Uterus (tissue), 4 donors: ENCODE measurements at places on chromosomes 2 and 18.

GRCh38 chr18:64803471-64803870 lies 654.6 kb upstream of the LINC00305 start:
- no peak for DNase-seq

GRCh38 chr2:121237336-121237979 lies 47.5 kb downstream of the TFCP2L1 start:
- no peak for DNase-seq

- DNase-seq = no peak
Measured at GRCh38 chr2:229176136-229176535, 95.0 kb downstream of the PID1 start.

DNA sequence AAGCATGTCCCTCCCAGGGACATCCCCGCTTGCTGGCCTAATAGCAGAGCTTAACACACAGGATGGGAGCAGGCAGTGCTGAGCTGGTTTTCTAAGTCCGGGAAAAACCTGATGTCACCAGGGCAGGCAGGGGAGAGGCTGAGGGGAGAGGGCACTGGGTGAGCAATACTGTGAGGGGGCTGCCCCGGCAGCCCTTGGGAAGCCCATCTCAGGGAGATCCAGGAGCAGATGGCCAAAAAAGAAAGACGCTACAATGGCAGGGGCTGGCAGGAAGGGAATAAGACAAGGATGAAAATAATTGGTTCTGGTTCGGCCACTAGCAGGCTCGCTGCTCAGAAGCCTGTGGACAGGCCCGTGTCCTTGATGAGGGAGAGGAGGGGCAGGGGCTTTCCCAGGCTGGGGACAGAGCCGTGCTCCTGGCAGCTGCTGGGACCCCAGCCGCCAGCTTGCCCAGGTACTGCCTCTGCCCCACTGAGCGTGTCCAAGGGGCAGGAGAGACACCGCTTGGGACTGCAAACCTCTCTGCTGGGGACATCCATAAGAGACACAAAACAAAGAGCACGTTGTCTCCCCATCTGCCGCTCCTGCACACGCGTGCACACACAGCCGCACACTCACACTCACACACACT lies 30.2 kb downstream of the SMAD7 start:
- peak; percentile 9 for DNase-seq

DNA sequence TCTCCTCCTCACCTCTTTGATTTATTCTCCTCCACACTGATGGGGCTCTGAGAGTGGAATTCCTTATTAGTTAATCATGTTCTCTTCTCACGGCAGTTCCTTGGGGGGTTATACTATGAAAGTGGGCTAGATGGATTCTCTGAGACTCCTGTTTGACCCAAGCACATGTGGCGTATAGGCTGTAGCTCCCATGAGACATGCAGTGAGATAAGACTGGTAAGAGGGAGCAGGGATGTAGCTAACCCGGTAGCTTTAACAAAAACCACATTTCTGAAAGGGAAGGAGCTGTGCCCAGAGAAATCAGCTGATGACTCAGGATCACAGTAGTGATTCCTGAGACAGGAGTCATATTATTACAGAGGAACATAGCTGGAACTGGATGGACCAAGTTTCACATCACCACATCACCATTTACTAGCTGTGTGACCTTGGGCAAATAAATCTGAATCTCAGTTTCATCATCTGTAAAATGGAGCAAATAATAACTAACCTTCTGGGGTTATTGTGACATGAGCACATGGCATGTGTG lies 82.9 kb downstream of the CRIM1 start:
- DNase-seq = no peak

DNA sequence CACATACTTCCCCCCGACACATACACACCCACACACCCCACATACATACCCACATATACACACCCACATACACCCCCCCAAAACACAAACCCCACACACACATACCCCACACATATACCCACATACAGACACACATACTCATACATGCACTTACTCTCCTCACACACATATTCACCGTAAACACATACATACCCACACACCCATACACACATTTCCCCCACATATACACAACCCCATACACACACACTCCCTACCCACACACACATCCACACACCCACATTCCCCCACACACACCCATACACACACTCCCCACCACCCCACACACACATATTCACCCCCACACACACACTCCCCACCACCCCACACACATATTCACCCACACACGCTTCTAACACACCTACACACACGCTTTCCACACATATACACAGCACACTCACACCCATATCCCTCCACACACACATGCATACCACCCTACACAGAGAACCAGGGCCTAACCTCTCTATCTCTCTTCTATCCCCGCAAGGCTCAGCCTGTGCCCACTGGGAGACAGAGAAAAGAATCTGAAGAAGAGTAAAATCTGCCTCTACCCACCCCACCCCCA lies 182.4 kb upstream of the ETAA1 start:
- DNase-seq = no peak

DNA sequence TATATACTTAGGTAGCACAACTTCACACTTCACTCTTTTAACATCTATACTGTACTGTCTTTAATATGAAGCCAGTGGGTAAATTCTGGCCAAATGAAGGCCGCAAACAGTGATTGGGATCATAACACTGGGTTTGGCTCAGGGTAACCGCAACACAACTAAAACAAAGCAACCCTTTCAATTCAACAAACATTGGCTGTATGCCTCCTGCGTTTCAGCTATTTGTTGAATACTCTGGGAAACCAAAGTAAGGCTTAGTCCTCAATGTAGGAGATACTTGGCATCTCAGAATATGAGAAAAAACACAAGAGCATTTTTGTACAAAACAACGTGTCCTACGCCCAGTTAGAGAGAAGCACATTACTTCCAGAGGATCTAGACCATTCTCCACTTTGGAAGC lies 693.3 kb upstream of the KLHL29 start:
- no peak for DNase-seq

- no peak for DNase-seq
Measured at GRCh38 chr2:174667250-174667860, 69.8 kb upstream of the WIPF1 start.

- no peak for DNase-seq
Measured at GRCh38 chr2:102473020-102473419, at the start of gene SLC9A4. SLC9A4 (plus strand) TSS chr2:102473226; CDS start chr2:102473760, 534 bp downstream.

- no peak for DNase-seq
Measured at GRCh38 chr2:84026818-84027217, 432.3 kb downstream of the SUCLG1 start.

DNA sequence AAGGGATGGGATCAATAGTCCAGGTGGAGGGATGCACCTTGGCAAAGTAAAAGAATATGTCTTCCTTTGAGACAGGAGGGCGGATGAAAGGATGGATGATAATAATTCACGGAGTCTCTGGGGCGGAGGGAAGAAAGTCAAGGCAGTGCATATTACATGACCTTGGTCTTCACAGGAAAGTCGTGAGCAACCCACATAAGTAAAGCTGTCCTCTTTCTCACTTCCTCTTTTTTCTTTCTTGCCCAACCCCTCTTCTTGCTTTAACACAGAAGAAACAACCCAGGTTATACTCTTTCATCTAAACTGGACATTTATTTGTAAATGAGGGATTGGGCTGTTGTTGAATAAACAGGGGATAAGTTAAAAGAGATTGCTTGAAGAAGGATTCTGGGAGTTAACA lies 168.7 kb upstream of the SKOR2 start:
- no peak for DNase-seq

DNA sequence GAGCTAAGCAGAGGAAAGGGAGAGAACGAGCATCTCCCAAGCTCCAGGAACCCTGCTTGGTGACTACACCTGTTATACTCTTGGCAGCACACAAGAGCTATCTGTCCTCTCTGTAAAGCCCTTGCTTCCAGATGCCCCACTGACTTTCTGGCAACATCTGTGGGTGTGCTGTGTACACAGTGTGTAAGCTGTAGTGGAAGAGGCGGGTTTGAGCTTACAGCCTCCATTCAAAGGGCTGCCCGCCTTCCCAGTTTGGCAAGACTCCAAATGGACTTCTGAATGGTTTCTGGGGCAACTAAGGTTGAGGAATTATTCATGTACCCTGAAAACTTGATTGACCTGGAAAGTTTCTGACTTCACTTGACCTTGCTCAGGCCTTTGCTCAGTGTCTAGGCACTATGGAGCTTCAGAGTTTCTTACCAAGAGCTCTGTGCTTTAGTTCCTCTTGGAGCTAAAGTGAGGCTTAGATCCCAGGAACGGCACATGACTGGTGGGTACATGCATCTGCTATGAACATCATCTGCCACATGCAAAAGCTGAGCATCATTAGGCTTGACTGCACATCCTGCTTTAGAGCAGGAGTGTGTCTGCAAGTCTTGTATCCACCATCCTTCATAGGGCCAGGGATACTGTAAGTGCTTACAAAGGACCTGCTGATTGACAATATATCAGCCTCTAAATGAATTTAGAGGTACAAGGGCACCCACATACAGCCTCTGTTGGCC lies 290.9 kb upstream of the SIX2 start:
- no peak for DNase-seq

DNA sequence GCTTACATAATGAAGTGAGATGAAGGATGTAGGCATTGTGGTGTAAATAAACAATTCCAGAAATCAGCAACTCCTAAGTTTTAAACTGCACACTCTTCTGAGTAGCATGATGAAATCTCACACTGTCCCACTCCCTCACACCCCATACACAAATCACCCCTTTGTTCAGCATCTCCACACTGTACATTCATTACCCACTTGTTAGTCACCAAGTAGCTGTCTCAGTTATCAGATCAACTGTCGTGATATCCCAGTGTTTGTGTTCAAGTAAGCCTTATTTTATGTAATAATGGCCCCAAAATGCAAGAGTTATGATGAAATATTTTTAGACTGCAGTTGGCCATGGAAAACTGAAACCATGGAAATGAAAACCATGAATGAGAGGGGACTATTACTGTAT lies 135.7 kb downstream of the GRB14 start:
- no peak for DNase-seq

DNA sequence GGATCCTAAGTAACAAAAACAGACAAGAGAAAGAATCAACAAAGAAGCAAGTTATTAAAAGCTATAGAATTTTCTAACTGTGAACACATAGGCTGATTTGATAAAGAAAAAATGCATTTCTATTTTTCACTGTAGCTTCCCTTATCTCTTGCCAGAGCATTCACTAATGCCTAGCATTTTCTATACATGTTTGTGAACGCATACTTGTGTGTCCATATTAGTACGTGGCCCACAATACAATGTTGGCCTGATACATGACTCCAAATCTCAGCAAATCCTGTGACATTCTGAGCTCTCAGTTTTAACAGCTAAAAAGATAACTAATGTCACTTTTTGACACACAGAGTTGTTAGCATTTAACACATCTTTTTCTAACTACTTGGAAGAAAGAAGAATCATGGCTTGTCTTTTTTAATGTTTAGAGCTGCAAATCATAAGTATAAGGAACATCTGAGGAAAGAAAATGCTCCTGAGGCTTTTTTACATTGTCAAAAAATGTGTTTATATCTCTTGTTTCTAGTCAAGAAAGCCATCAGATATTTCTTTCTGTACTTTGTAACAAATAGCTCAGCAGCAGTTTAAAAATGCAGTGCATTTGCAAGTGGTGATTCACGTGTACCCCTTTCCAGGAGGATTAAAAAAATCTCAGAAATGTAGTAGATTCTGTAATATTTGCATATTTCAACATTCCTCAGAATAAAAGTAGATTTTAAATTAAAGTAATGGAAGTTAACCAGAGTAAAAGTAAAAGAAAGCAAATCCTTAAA lies 1646.8 kb upstream of the TMEFF2 start:
- no peak for DNase-seq
